ENCODE measurements at places on chromosomes 2 and 18. TPM values are rescaled to one million over a fixed set of nuclear protein-coding genes. Genes with fewer than 3 reads are reported as not detected.

GRCh38 chr2:151765760-151766410 lies 31.6 kb upstream of the NEB start:
- no peaks in the 10 kb centered on the region for H3K36me3 ChIP-seq
- DNase-seq: no peak
- H3K4me1 ChIP-seq: peaks cover 19% of the 10 kb centered on the region
- no peaks in the 10 kb centered on the region for H3K27me3 ChIP-seq
- H3K4me3 ChIP-seq: no peak overlapping the region
- peak overlapping the region; percentile 5 for H3K27ac ChIP-seq

GRCh38 chr2:15813481-15814266 lies 126.7 kb upstream of the MYCN start:
- no peak for DNase-seq
- peaks cover 7% of the 10 kb centered on the region for H3K27me3 ChIP-seq
- H3K36me3 ChIP-seq: no peaks in the 10 kb centered on the region
- H3K4me3 ChIP-seq: no peak overlapping the region
- H3K27ac ChIP-seq: no peak overlapping the region

GRCh38 chr2:41042343-41042742 lies 590.5 kb upstream of the SLC8A1 start:
- H3K36me3 ChIP-seq: no peaks in the 10 kb centered on the region
- no peak for DNase-seq
- H3K4me1 ChIP-seq: no peaks in the 10 kb centered on the region
- no peaks in the 10 kb centered on the region for H3K27me3 ChIP-seq

GRCh38 chr2:180222644-180223043 lies 215.5 kb upstream of the CWC22 start:
- no peak overlapping the region for H3K27ac ChIP-seq
- no peak overlapping the region for H3K4me3 ChIP-seq
- peaks cover 2% of the 10 kb centered on the region for H3K27me3 ChIP-seq
- H3K4me1 ChIP-seq: no peaks in the 10 kb centered on the region
- no peak for DNase-seq

DNA sequence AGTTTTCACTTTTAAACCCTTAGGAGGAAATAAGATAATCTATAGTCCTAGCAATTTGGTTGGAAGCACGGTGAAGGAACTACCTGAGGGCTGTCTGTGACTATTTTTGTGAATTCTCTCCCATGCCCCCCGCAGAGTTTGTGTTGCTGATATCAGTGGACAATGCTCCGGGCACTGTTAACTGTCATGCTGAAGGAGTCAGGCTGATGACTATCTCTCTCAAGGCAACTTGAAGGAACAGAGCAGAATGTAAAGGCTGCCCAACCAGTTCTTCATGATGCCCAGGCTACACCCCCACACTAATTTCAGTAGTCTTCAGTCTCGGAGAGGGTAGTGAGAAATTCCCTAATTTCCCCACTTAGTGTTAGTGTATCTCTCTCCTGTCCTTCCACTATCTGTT lies 21.6 kb upstream of the RAB6C start:
- no peaks in the 10 kb centered on the region for H3K4me1 ChIP-seq
- H3K27me3 ChIP-seq: no peaks in the 10 kb centered on the region
- no peak for DNase-seq
- H3K4me3 ChIP-seq: no peak overlapping the region

DNA sequence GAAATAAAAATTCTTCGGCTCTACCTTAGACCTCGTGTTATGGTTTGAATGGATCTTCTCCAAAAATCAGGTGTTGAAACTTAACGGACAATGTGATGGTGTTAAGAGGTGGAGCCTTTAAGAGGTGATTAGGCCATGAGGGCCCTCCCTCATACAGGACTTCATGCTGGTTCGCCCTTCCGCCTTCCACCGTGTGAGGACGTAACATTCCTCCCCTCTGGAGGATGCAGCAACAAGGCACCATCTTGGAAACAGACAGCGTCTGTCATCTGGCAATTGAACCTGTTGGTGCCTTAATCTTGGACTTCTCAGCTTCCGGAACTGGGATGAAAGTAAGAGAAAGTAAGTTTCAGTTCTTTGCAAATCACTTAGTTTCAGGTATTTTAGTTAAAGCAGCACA lies 126.3 kb upstream of the SPRED2 start:
- H3K27me3 ChIP-seq: peaks cover 20% of the 10 kb centered on the region
- H3K4me1 ChIP-seq: peaks cover 8% of the 10 kb centered on the region
- no peak overlapping the region for H3K27ac ChIP-seq
- DNase-seq: no peak

GRCh38 chr18:10113121-10114022 lies 199.6 kb downstream of the VAPA start:
- H3K36me3 ChIP-seq: no peaks in the 10 kb centered on the region
- no peak overlapping the region for H3K27ac ChIP-seq
- no peak for DNase-seq
- H3K4me3 ChIP-seq: no peak overlapping the region
- H3K27me3 ChIP-seq: peaks cover 23% of the 10 kb centered on the region
- H3K4me1 ChIP-seq: no peaks in the 10 kb centered on the region

- H3K4me1 ChIP-seq: peaks cover 25% of the 10 kb centered on the region
- DNase-seq: no peak
- H3K36me3 ChIP-seq: no peaks in the 10 kb centered on the region
- no peak overlapping the region for H3K27ac ChIP-seq
- H3K4me3 ChIP-seq: no peak overlapping the region
- H3K27me3 ChIP-seq: no peaks in the 10 kb centered on the region
Observed at GRCh38 chr2:238291550-238292281, 3.3 kb upstream of the PER2 start.

GRCh38 chr2:165815299-165816141 lies 21.5 kb upstream of the GALNT3 start:
- no peaks in the 10 kb centered on the region for H3K36me3 ChIP-seq
- no peak for DNase-seq
- no peaks in the 10 kb centered on the region for H3K4me1 ChIP-seq
- H3K27ac ChIP-seq: no peak overlapping the region

DNA sequence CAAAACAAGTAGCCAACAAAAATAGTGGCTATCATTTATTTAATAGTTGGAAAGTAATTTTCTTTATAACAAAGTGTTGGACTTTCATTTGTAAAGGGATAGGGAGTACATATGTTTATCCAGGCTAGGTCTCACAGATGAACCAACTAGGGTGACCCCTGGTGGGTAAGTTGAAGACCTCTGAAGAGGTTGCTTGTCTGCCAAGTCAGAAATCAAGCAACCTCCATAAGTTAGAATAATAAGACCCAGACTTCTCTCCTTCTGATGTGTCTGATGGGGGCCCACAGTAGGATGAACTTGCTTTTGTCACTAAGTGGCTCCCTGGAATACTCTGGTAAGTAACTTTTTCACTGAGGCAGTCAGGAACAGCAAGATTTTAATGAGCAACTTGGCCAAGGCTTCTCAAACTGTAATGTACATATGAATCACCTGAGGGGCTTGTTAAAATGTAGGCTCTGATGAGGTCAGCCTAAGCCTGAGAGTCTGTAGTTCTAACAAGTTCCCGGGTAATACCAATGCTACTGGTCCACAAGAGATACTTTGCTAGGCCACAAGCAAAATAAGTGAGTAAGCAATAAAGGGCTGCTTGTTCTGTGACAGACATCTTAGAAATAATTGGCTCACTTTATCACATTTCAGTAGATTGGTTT lies 319.6 kb downstream of the PIK3C3 start:
- H3K36me3 ChIP-seq: no peaks in the 10 kb centered on the region
- peaks cover 2% of the 10 kb centered on the region for H3K4me1 ChIP-seq
- DNase-seq: no peak
- no peak overlapping the region for H3K27ac ChIP-seq
- H3K27me3 ChIP-seq: no peaks in the 10 kb centered on the region
- H3K4me3 ChIP-seq: no peak overlapping the region

- H3K4me1 ChIP-seq: peaks cover 36% of the 10 kb centered on the region
- H3K27me3 ChIP-seq: no peaks in the 10 kb centered on the region
- DNase-seq: no peak
- peaks cover 4% of the 10 kb centered on the region for H3K36me3 ChIP-seq
- H3K4me3 ChIP-seq: no peak overlapping the region
- no peak overlapping the region for H3K27ac ChIP-seq
Observed at GRCh38 chr2:43300781-43301583, 74.6 kb upstream of the ZFP36L2 start.

- no peak overlapping the region for H3K27ac ChIP-seq
- no peaks in the 10 kb centered on the region for H3K4me1 ChIP-seq
- no peaks in the 10 kb centered on the region for H3K27me3 ChIP-seq
- H3K4me3 ChIP-seq: no peak overlapping the region
Observed at GRCh38 chr2:142591420-142591819, 286.0 kb upstream of the KYNU start.

DNA sequence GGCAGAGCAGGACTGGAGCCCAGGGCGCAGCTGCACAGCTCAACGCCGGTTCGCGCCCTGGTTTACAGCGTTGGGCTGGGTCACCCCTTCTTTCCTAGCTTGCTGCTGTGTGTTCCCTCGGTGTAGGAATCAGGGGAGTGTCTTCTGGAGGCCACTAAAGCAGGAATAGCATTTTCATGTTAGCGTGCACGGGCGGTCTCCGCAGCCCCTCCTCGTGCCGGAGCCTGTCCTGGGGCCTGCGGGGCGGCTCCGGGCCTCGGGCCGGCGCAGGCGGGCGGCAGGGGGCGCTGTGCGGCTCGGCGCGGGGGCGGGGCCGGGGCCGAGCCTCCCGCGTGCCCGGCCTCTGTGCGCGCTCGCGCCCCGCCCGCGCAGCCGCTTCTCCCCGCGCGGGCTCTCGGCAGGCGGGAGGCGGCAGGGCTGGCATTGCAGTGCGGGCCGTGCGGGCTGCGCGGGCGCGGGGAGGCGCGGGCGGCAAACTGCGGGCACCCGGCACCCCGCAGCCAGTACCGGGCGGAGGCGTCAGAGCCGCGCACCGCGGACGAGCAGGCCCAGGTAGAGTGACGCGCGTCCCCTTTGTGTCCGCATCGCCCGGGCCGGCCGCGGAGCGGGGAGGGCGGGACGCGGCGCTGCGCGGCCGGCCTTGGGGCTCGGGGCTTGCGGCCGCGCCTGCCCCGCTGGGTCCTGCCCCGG lies at the start of gene RNF144A:
Gene RNF144A (plus strand): TSS at position 342 of the 690 bp plus-strand sequence. CDS start 79,515 bp downstream, outside the sequence.
- peak within 1 kb of the TSS; percentile 59 for H3K27ac ChIP-seq
- H3K4me3 ChIP-seq: peak within 1 kb of the TSS; percentile 60
- H3K4me1 ChIP-seq: peaks cover 44% of the 10 kb centered on the region
- peaks cover 32% of the 10 kb centered on the region for H3K36me3 ChIP-seq

DNA sequence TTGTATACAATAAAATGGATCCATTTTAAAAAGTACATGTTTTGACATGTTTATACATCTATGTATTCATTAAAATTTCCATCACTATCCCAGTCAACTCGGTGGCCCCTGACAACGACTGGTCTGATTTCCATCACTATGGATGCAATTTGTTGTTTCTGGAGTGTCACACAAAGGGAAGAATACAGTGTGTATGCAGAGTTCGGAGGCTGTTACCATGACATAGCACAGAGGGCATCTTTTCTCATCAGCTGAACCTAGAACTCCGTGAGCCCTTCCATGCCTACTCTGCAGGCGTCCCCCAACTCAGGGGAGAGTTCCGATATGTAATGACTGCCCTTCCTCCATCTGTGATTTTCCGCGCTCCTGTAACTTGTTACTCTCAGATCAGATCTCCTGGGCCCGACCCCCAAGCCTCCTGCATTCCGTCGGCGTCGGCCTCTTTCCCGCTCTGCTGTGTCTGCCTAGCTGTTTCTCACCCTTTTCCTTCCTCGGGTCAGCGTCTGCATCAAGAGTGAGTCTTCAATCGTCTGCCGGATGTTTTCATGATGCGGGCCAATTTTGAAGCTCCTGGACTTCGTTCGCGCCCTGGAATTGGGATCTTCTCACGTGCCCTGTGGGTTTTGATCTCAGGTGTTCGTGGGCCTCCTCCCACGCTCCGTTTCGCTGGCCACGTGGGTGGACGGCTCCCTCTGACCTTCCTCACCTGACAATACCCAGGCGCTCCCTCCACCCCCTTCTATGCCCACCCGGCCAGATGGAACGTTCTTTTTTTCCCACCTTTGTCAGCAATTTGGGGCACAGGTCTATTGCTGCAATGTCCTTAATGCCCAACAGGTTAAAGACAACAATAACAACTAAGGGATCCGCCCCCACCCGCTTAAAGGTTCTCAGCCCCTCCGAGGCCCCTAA lies 161.0 kb downstream of the TWIST2 start:
- no peak for DNase-seq
- no peak overlapping the region for H3K4me3 ChIP-seq
- H3K27me3 ChIP-seq: peaks cover 14% of the 10 kb centered on the region
- no peak overlapping the region for H3K27ac ChIP-seq
- H3K4me1 ChIP-seq: no peaks in the 10 kb centered on the region
- no peaks in the 10 kb centered on the region for H3K36me3 ChIP-seq

DNA sequence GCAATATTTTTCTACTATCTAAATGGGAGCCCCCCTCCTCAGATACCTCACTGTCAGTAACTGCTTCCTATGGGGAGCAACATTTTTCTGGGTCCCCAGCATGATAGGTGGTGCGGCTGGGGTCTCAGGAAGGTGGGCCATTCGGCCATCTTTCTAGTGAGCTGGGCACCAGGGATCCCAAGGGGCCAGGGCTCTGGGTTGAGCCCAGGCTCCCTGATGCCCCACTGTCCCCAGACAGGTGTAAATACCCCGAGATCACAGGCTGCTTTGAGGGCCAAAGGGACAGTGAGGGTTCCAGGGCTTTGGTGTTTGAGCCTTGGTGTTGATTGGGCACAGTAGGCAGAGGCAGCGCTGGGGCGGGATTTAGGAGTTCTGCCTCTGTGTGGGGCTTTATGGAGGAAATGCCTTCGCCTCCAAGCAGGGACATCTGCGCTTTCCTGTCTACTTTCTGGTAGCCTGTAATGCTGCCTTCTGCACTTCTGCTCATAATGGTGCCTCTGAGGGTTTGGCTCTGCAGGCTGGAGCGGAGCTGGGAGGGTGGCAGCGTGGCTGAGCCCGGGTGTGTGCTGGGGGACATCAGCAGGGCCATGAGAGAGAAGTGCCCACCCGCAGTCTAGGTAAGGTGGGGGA lies 5.3 kb downstream of the ITM2C start:
- no peak overlapping the region for H3K27ac ChIP-seq
- H3K4me1 ChIP-seq: peaks cover 35% of the 10 kb centered on the region
- no peak overlapping the region for H3K4me3 ChIP-seq
- peaks cover 16% of the 10 kb centered on the region for H3K27me3 ChIP-seq
- no peaks in the 10 kb centered on the region for H3K36me3 ChIP-seq

GRCh38 chr2:23745068-23745725 lies 181.7 kb downstream of the ATAD2B start:
- no peaks in the 10 kb centered on the region for H3K27me3 ChIP-seq
- no peaks in the 10 kb centered on the region for H3K4me1 ChIP-seq
- no peak overlapping the region for H3K27ac ChIP-seq
- H3K4me3 ChIP-seq: no peak overlapping the region

- peaks cover 7% of the 10 kb centered on the region for H3K4me1 ChIP-seq
- no peak for DNase-seq
- H3K36me3 ChIP-seq: peaks cover 59% of the 10 kb centered on the region
- H3K27ac ChIP-seq: no peak overlapping the region
- no peak overlapping the region for H3K4me3 ChIP-seq
- no peaks in the 10 kb centered on the region for H3K27me3 ChIP-seq
Observed at GRCh38 chr2:39033980-39034379, 86.9 kb downstream of the SOS1 start.

GRCh38 chr2:234392041-234392615 lies 104.8 kb downstream of the ARL4C start:
- H3K4me1 ChIP-seq: peaks cover 57% of the 10 kb centered on the region
- H3K4me3 ChIP-seq: no peak overlapping the region
- DNase-seq: no peak
- H3K27ac ChIP-seq: peak overlapping the region; percentile 36

The MATN3 gene
- not detected for total RNA-seq

The KIF3C gene
- 10.3 TPM for total RNA-seq

The MAPRE3 gene
- 2.7 TPM for total RNA-seq

The RUFY4 gene
- 2.1 TPM for total RNA-seq

The SCN9A gene
- 0.15 TPM for total RNA-seq

The ABI2 gene
- total RNA-seq: 30.6 TPM

The RAB27B gene
- total RNA-seq: 5.2 TPM
